Stimulated activated CD8-positive, alpha-beta memory T cell treated with anti-CD3 and anti-CD28 coated beads, Interleukin-12 subunit alpha, Interleukin-12 subunit beta, amount 100 ng/mL, for 1 hour (primary cell): ENCODE measurements at places on chromosomes 3 and 15.

- DNase-seq, result no peak
Observed at GRCh38 chr15:99472416-99473145, 93.2 kb upstream of the MEF2A start.

DNA sequence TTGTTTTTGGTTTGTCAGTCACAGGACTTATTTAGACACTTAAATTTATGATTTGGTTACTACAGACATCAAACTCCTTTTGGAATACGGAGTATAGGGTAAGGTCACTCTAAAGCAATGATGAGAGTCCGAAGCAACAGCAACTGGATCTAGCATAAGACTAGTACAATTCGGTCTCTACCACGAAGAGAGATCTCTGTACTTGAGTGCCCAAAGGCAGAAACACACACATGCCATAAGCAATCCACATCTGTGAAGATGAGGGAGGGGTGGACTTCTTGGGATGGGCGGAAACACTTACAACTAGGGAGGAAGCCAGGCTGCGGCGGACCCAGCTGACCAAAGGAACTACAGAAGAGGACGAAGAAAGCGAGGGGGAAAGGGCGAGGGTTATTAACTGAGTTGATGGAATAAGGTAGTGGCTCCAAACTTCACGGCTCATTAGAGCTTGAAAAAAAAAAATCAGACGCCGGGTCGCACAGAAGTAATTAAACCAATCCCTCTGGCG, 595 bp downstream of the DPH6 start:
- DNase-seq, result no peak

DNA sequence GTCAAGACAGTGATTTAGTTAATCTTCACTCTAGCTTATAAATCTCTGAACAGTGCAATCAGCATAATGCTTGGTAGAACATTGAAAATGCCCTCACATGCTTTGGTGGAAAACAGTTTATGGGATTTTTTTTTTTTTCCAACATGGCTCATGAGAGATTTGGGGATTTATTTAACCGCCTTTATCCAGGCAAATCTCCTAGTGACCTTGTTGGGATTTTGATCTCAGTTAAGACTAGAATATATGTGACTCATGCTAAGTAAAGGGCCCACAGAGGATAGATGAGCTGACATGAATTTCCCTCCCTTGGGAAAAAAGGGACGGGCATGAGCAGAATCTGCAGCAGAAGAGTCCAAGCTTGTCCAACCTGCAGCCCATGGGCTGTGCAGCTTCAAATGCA, 18.7 kb downstream of the LRTM1 start:
- DNase-seq, result no peak

DNA sequence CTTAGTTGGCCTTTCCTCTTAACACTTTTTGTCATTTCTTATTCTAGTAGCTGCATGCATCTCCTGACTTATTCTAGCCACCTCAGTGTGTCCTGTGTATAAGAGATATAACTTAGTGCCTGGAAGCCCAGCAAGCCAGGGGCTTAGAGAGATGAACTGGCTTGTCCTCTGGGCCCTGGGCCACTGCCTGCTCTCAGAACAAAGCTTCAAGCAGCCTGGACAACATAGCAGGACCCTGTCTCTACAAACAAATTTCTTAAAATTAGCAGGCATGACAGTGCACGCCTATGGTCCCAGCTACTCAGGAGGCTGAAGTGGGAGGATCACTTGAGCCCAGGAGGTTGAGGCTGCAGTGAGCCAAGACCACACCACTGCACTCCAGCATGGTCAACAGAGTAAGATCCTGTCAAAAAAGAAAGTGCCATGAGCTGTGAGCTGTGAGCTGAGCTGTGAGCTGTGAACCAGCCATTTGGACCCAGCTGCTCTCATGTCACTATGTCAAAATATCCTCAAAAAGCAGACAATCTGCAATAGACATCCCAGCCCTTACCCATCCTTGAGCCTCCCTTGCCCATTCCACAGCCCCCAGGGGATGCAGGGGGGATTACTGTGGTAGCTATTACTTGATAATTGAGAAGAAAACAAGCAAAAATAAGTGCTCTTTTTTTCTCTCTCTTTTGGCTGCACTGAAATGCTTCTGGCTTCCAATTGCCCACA, 174.5 kb downstream of the OPA1 start:
- no peak for DNase-seq

DNA sequence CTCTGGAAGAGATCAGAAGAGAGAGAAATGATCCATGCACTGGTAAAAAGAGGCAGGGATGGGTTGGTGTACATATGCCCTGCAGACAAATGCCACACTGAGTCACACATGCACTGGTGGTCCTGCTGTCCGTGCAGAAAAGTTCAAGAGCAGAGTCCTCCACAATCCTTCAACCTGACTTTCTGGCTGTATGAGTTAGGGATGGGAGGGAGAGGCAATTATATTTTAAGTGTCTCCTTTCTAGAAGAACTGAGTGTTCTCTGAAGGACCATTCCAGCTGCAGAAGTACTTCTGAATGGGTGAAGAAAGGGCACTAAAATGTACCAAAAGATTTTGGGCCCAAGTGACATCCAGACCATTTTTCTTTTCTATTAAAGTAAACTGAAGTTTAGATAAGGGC, 26.4 kb downstream of the TMEM39A start:
- no peak for DNase-seq

DNA sequence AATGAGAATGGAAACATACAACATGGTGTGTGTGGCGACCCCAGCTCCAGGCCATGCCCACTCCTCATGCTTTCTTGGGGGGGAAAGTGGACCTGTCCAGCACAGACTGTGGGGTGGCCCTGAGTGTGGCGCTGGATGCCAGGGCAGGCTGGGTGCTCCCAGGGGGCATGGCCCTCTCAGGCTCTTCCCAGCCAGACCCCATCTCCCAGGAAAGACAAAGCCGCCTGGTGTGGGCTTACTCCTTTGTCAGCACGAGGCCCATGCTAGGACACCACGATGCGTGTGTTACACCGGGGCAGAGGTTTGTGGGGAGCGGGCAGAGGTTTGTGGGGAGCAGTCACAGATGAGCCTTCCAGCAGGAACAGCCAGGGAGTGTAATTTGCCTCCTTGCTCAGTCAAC, 68.5 kb downstream of the ABTB1 start:
- no peak for DNase-seq

GRCh38 chr15:65388306-65389080, 10.7 kb upstream of the IGDCC3 start:
- DNase-seq, result no peak

DNA sequence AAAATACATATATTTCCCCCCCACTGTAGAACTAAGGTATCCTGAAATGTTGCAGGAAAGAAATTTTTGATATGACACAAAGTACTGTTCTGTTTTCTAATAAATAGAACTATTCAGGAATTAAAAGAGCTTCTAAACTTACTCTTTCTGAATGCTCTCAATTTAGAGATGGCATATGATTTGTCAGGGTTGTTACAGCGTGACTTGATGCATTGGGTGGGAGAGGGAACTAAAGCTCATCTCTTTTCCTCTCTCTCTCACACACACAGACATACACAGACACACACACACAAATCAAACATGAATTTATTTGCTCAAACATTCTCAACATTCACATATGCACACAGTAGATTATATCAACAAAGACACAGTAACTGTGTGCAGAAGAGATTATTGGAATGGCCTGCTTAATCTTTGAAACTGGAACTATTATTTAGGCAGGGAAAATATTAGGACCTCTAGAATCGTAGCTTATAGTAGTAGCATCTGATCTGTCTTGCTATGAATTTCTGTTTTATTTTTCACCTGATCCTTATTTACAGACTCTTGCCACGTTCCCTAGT, 807.4 kb upstream of the GBE1 start:
- DNase-seq, result no peak

- no peak for DNase-seq
Observed at GRCh38 chr3:45551214-45552010, 43.1 kb upstream of the LIMD1 start.

GRCh38 chr3:183178833-183179549, 16.5 kb upstream of the LAMP3 start:
- DNase-seq, result no peak

DNA sequence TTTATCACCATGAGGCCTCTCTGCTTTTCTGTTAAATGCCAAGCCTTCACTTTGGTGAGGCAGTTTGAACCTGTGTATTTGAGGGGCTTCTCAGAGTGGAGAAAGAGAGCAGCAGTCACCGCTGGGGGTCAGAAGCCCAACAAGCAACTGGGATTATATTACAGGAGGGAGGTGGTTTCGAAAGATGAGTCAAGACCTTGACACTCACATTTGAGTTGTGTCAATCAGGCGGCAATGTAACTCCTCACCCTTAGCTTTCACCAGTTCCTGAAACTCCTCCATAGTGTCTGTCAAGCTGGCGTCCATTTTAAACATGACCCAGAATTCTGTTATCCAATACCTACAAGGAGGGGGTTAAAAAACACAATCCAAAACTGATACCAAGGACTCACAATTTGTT, 46.5 kb downstream of the RASGRP1 start:
- no peak for DNase-seq

DNA sequence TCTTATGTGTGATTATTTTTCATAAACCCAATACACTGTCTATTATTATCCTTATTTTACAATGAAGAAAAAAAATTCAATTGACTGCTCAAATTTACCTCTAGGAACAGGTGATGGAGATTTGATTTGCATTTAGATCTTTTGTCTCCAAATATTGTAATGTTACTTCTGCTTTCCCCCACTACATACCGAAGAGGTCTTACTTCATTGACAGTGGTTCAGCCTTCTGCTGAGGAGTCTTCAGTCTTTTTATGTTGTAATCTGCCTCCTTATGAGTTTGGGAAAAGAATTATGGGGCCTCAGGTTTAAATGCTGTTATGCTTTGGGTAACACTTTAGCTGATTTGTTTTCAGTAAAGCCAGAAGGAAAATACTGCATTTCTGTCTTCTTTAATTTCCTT, 199.5 kb downstream of the LPP start:
- DNase-seq, result no peak

DNA sequence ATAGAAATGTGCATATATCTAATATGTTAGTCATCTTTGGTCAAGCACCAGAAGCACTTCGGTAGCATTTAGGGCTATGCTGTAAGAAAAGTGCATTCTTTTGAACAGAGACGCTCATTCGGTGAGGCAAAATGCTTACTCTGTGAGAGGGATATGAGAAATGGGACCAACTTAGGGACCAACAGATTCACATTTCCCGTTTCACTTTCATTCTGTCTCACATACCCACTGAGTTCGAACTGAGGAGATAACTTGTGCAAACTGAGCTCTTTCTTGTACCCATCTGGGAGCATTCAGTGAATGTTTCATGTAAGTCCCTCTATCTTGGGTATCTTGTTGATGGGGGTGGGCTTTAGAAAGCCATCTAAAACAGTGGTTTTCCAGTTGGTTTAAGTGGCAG, 135.3 kb downstream of the FEZF2 start:
- DNase-seq, result no peak

DNA sequence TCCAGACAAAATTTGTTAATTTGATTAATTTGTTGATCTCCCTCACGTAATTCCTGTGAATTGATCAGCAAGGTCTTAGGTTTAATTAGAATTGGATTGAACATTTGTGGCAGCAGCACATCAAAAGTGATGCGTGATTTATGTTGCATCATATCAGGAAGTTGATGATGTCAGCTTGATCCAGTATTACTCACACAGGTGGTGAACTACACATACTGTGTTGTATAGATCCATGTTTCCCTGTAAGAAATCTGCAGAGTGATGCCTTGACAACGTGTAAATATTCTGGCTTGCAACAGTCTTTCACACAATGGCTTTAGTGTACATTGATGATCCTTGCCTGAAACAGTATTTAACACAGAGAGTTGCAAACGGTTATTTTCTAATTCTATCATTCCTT, 200.4 kb downstream of the ADAMTSL3 start:
- no peak for DNase-seq

GRCh38 chr15:88166082-88166993, 90.2 kb downstream of the NTRK3 start:
- no peak for DNase-seq

- DNase-seq, result no peak
Observed at GRCh38 chr15:33191591-33191990, 2.9 kb downstream of the FMN1 start.

GRCh38 chr3:70518356-70518755, 205.9 kb upstream of the MDFIC2 start:
- no peak for DNase-seq

DNA sequence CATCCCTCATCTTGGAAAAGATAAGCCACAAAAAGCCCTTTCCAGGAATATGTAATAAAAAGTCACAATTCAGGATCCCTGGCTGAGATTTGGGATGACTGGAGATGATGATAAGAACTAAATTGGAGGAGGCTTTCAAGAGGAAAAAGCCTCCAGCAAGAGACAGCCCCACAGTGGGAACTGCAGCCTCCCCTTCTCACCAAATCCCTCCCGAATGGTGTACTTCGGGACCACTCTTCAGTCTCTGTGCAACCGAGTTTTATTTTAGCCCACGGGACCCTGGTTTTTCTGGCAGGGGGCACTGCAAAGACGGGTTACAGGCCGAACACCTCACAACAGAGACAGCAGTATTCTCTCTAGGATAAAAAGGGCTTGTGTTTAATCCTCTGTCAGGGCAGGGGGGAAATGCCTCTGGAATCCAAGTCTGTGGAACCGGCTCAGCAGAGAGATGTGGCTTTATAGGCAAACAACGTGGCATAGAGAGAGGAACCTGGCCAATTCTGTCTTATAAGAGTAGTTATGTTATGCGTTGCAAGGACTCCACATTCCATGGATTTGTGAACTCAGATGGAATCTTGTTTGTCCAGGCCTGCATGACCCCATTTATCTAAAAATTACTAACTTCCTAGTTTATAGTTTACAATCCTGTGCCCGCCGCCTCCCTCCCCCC, 1.2 kb upstream of the LMCD1 start:
- DNase-seq, result no peak

DNA sequence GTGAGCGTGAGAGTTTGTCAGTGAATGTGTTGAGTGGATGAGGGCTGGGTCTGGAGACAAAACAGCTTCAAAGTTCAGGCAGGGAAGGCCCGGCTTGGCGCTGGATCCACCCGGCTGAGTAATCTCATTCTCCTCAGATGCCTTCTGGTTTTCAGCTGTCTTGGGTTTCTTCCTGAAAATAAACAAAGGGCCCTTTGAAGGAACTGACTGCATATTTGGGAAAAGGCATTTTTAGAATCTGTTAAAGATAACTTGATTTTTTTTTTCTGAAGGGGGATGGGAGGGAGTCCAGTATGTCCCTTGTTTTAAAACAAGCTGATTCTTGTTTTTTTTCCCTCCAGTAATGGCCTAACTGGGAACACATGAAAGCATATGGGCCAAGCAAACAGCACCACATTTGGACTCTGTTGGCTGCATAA, 86.4 kb downstream of the TIGIT start:
- DNase-seq, result no peak

- no peak for DNase-seq
Observed at GRCh38 chr15:98725874-98726273, 77.5 kb downstream of the IGF1R start.
